ENCODE measurements at places on chromosomes 1 and 21.

GRCh38 chr1:186996816-186997215 is 168.1 kb downstream of the PLA2G4A start:
- no peak for DNase-seq

DNA sequence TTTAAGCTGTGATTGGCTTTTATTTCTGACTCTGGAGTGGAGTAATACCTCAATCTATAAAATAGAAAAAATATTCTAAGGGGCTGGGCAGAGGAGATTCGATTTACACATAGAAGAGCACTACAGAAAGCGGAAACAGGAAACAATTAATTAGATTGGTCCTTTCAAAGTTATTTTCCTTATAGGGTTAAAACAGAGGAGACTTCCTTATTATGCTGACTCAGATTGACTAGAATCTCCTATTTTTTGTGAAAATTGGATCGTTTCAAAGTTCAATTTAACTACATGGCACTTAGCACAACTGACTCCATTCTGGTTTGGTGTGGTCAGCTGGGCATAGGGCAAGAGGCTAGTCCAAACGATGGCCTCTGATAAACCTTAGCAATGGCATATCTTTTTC is 48.3 kb upstream of the NCAM2 start:
- DNase-seq = no peak

DNA sequence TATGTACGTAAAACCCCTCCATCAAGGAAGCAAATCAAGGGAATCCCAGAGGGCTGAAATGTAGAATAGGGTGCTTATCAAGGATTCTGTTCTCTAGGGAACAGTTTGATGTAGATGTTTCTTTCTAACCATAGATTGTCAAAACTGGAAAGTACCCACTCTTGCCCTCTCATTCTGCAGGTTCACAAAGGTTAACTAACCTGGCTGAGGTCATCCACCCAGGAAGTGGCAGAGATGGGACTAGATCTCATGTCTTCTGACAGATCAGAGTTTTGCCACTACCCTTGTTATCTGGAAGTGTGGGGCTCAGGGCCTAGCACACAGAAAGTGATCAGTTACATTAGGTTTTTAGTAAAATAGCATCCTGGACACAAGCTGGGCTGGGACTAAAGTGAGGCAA is 47.4 kb downstream of the GFI1 start:
- no peak for DNase-seq

DNA sequence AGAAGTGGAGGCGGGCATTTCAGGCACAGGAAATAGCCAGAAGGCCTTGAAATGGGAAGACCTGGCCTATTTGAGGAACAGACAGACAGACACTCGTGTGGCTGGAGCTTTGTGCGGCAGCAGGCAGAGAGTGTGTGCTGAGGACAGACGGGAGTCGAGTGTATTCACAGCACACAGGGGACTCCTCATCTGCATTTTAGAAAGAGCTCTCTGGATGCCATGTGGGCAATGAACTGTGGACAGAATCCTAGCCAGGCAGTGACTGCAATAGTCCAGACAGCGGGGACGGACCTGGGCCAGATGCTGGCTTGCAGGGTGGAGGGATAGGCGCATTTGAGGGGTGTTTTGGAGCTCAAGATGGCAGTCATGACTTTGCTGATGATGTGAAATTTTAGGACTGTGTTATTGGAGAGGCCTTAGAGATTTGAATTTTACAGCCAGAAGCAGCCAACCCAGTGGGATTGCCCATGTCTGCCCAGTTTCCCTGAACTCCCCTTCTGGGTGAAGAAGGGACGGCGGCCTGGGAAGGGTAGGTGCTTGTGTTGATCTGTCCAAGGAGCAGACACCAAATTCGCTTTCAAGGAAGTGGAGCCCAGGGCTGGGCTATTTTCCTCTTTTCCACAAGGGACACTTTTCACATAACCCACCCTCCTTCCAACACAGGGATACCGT is 43.7 kb downstream of the CHAF1B start:
- no peak for DNase-seq

DNA sequence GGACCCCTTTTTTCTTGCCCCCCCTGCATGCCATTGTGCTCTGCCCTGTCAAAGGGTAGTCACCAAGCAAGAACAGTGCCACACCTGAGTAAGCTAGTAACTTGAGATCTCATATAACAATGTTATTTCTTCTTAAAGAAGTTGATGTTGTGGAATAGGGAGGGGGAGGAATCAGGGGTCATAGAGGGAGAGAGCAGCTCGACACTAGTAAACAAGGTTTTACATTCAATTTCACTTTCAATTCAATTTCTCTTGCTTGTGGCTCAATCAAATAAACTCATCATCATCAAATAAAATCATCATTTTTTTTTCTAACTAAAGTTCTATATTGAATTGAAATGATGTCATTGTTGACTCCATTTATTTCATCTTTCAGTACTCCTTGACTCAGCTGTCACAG is 106.4 kb downstream of the CRB1 start:
- DNase-seq = no peak
